ENCODE measurements at places on chromosomes 3 and 15.

- peak; percentile 65 for DNase-seq
These were observed 1.0 kb downstream of the ANP32A start for GRCh38 chr15:68819495-68820294.

DNA sequence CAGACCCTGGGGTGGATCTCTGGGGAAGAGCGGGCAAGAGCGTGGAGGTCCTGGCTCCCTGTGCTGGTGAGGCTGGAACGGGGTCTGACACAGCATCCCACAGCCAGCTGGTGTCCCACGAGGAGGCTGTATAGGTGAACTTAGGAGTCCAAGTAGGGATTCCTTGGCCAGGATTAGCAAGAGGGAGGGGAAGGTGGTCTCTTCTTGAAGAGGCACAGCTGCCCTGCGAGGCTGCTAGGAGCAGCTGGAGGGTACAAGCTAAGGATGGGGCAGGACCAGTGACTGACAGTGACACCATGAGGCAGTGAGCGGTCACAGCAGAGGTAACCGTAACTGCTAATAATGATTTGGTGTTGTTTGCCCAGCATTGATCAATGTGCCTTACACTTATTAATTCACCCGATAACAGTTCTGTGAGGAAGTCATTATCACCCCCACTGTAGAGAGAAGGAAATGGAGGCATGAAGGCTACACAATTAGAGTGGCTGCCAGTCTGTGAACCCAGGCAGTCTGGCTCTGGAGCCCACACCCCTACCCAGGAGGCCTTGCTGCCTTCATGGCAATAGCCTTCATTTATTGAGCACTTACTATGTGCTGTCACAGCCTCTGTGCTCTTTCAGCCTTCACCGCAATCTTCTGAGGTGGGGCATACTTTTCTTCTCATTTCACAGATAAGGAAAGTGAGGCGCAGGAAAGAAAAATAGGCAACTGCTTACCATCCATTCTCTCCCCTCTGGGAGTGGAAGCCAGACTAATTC lies 59.4 kb downstream of the TMEM44 start:
- no peak for DNase-seq

GRCh38 chr3:143612541-143612940 lies 235.7 kb downstream of the SLC9A9 start:
- DNase-seq, result no peak

GRCh38 chr15:54364961-54365360 lies 386.7 kb downstream of the UNC13C start:
- no peak for DNase-seq

DNA sequence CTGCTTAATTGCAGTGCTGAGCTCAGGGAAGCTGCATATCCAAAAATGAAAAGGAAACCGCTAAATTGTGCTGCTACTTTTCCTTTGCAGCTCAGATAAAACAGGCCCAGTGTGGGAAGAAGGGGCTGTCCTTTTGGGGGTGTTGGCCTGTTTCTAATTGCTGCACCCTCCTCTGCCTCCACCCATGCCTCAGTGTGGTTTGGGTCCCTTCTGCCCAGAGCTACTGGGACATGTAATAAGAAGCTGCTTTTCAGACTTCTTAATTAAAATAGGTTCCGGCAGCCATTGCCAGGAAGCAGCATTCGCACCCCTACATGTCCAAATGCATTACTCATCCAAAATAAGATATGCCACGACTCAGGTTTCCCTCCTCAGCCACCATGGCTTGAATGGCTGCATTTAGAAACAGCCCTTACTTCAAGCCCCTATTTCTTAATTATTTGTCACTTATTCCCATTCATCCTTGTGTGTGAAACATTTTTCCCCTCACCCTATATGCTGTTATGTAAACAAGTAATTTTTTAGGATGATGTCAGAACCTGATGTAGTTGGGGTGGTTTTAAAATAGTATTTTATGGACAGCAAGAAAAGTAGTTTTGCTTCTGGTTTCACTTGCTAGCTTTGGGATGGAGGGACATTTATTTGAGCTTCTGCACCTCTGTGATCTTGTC lies 235.9 kb upstream of the CTDSPL start:
- no peak for DNase-seq

DNA sequence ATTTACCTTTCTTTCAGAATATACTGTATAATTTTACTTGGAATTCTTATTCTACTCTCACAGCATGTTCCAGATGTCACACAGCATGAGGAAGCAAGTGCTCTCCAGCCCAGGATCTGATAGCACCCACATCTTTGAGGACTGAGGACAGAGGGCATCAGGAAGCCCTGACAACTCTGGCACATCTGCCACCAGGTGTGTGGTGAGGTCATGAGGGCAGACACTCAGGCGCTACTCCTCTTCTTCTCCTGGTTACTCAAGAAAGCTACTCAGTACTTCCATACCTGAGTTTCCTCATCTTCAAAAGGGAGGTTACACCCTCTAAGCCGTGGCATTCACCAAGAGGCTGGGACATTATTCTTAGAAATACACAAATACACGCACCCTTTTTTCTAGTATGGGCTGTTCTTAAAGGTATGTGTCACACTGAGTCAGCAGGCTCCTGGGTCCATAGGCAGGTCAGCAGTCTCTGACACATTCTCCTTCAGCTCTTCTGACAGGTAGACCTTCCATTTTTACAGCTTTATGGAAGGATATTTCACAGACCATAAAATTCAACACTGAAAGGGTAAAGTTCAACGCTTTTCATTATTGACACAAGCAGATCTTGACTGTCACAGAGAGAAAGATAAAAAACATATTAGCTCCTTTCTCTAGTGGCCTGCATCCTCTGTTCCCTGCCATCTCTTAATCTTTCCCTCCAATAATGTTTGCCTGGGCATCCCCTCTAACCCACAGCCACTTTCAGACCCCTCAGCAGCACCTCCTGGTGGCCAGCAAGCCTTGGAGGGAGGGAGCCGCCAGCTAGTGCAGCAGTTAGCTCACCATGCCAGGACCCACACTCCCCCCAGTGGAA lies 103.2 kb upstream of the TJP1 start:
- peak; percentile 51 for DNase-seq

- no peak for DNase-seq
These were observed 61.0 kb downstream of the PGPEP1L start for GRCh38 chr15:98946301-98947255.

GRCh38 chr3:72143322-72143721 lies 358.4 kb upstream of the PROK2 start:
- no peak for DNase-seq

- DNase-seq, result no peak
These were observed 103.4 kb upstream of the FHIT start for GRCh38 chr3:61354604-61355003.

DNA sequence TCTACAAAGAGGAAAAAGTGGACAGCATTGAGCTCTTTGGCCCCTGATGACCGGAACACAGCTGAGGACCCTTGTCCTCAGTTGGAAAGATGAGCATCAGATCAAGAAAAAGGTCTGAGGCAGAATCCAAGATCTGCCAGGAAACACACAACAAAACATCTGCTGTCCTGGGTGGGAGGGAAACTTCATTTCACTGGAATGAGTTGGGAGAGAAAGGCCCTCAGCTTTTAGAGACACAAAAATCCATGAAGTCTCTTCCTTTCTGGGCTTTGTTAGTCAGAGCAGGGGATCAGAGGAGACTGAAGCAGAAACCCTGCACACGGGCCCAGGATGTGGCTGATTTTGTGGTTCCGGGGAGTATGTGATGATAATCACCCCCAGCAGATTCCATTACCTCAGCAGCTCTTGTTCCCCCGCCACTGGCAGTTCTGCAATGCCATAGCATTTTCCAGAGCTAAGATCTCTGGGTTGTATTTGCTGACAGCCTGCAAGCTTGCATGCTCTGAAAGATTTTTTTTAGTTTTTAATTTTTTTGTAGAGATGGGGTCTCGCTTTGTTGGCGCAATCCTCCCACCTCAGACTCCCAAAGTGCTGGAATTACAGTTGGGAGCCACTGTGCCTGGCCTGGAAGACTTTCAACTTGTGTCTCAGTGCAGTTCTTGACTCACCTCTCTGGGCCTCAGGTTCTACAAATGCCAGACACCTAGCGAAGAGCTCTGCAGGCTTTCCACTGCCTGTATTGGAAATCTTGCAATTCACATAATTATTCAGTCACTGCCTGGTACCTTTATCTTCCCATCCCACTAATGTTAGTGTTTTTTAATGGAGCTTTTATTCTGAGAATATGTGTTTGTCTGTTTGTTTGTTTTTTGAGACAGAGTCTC lies 5.8 kb upstream of the TATDN2 start:
- no peak for DNase-seq

DNA sequence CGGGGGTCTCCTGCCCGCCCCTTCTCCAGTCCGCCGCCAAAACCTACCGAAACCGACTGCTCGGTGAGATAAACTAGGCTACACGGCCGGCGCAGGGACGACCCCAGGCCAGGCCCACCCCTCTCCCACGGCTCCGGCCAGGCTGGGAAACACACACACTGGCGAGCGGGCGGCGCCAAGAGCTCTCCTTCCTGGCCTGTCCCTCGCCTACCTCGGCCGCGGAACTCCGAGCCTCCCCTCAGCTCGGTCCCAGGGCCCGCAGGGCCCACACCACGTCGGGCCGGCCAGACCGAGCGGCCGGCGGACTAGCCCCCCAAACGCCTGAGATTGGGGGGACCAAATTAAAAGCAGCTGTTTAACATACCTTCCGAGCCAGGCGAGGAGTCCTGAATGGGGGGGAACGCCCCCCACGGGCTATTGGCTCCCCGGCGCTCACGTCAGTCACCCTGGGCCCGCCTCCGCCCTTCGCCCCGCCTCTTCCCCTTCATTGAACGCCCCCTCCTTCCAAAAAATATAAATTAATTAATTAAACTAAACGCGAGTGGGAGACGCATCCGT lies 4.0 kb upstream of the SIN3A start:
- DNase-seq, result peak; percentile 93

DNA sequence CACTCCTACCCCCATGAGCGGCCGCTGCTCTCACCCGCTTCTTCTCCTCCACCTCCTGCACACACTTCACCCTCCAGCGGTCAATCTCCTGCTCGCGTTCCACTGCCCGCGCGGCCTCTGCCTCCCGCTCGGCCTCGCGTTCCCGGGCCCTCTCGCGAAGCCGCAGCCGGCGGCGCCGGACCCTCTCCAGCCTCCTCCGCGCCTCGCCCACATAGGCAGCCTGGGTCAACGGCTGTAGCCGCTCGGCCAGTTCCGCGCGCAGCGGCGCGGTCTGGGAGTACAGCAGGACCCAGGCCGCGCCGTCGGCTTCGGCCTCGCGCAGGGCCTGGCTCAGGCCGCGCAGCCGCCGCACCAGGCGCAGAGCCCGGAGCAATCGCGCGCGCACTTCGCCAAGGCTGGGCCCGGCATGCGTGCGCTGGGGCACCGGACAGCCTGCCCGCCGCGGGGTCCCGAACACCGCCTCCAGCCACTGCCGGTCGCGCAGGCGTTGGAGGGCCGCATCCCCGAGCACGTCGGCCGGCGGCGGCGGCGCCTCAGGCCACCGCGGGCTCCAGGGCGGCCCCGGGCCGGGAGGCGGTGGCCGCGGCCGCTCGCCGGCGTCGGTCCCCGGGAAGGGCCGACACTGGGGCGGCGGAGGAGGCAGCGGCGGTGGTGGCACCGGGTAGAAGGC lies 595 bp downstream of the PDCD7 start:
- peak; percentile 75 for DNase-seq

DNA sequence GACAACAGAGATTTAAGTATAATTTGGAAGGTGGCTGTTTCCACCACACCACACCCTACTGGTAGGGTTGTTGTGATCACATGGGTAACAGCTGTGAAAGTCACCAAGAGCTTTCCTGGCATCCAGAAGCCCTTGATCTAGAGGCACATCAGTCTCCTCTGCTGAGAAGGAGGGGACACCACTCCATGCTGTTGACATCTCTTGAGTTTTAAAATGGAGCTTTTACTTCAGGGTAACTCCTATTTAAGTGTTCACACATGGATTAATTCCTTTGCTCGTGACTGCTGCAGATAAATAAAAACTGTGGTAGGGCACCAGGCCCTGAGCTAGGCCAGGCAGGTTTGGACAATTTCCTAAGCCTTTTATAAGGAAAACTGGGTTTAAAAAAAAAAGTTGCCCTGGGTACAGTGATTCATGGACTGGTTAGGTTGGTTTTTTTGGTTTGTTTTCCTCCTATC lies 7.5 kb downstream of the EXOSC7 start:
- no peak for DNase-seq

DNA sequence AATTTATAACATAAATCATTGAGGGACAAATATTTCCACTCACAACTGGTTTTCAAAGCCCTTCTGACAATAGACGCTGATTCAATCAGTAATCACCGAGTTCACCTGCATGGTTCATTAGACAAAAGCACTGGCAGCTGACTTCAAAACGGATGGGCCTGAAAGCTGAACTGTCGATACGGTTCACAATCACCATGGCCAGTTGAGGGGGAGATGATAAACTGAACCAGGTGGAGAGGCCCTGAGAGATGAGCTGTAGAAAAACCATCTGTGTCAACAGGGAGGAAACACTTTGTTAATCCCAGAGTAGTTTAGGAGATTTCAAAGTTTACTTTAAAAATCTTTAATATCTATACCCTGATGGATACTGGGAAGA lies 75.0 kb downstream of the PEX5L start:
- no peak for DNase-seq

GRCh38 chr15:25735550-25736384 lies 127.4 kb downstream of the ATP10A start:
- DNase-seq, result no peak

GRCh38 chr3:123400169-123400568 lies 48.7 kb downstream of the ADCY5 start:
- no peak for DNase-seq

- DNase-seq, result peak; percentile 49
These were observed 27.9 kb upstream of the TGFBR2 start for GRCh38 chr3:30578479-30578878.

DNA sequence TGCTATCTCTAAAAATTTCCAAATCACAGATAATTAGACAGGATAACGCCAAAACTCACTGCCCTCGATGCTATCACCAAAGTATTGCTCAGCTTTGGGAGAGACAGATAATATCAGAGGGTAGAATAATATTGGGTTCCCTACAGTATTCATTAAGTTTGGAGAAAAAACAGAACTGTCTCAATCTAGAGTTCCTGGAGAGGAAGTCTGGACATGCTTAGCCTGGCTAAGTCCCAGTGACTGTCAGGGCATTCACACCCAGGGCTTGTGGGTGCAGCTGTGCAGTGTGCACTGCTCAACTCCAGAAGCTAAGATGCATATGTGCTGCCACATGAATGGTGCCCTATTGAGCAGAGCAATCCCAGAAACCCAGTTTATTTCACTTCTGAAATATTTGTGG lies 459.6 kb upstream of the DPH6 start:
- no peak for DNase-seq

DNA sequence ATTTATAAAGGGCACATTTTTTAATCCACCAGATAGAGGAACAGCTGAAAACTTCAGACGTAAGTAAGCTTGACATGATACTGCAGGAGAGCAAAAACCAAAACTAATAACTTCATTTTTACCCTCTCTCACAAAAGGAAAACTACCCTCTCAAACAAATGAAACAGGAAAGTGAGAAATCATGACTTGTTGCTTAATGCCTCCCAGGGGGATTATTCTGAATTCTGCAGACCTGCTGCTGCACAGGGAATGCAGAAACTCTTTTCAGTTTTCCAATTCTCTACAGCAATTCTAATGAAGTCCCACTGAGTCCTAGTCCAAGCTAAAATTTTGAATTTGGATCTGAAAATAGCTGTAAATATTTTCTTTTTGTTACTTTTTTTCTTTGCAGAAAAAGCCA lies 637.1 kb upstream of the CCDC54 start:
- no peak for DNase-seq
